Ovary (tissue), 10 donors: ENCODE measurements at places on chromosomes 5 and 9. TPM values are rescaled to one million over a fixed set of nuclear protein-coding genes. Genes with fewer than 3 reads are reported as not detected.

The STK32A gene
- total RNA-seq, result 9.0 TPM

The C5orf47 gene
- total RNA-seq, result not detected

The LCN9 gene
- total RNA-seq, result not detected

The SPINK13 gene
- not detected for total RNA-seq

The ESM1 gene
- total RNA-seq, result 0.15 TPM

The YIPF5 gene
- total RNA-seq, result 31.2 TPM

The PCDHA9 gene
- total RNA-seq, result 0.35 TPM

The RNF208 gene
- not detected for total RNA-seq

The INSL6 gene
- total RNA-seq, result not detected

The IL17B gene
- total RNA-seq, result not detected

The TSSK1B gene
- total RNA-seq, result not detected

The EMB gene
- 3.0 TPM for total RNA-seq

The SPATA31C1 gene
- total RNA-seq, result not detected

The MLANA gene
- not detected for total RNA-seq

The ADAMTS12 gene
- 6.1 TPM for total RNA-seq

The SNX18 gene
- total RNA-seq, result 48.5 TPM

The ZNF462 gene
- total RNA-seq, result 54.4 TPM

The PKD2L2 gene
- total RNA-seq, result 0.20 TPM

The CFAP77 gene
- total RNA-seq, result not detected

The MAP1B gene
- 29.7 TPM for total RNA-seq

The PCDH12 gene
- 0.69 TPM for total RNA-seq

The SPAG8 gene
- 5.1 TPM for total RNA-seq

The NUTM2F gene
- total RNA-seq, result not detected

The SPATA31A3 gene
- total RNA-seq, result not detected

The SLC1A3 gene
- 48.9 TPM for total RNA-seq
